ENCODE measurements at places on chromosomes 11 and 22.

DNA sequence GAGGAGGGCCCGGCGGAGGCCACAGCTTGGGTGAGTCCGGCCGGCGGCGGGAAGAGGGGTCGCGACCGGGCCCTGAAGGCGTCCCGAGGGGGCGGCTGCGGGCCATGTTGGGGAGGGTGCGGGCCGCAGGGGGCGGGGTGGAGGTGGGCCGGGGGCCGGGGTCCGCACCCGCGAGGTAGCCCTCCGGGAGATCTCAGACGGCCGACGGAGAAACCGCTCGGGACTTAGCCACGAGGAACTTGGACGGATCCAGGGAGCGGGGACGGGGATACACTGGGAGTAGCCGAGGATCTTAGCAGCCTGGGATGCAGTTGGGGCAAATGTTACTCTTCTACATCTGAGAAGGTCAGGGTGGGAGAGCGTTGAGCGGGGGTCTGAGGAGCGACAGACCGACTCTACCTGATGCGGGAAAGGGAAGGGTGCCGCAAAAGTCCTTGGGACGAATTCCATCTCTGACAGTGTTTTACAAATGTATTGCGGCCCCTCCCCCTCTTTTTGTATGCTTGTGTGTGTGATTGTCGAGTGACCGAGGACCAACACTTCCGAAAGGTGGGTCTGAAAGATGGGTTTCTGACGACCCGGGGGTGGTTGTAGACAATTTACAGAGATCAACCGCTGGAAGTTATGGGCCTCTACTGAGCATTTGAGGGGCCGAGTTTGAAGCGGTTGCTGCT, 658 bp downstream of the STIP1 start:
- DNase-seq: no peak

DNA sequence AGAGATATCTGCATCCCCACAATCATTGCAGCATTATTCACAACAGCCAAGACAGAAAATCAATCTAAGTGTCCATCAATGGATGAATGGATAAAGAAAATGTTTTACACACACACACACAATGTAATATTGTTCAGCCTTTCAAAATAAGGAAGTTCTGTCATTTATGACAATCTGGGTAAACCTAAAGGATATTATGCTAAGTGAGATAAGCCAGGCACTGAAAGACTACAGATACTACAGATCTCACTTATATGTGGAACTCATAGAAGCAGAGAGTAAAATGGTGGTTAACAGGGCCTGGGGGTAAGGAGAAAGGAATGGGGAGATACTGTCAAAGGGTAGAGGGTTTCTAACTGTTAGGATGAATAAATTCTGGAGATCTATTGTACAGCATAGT, 36.0 kb upstream of the EED start:
- DNase-seq: no peak

- no peak for DNase-seq
Measured at GRCh38 chr11:5004424-5005274, 10.0 kb downstream of the OR51L1 start.

GRCh38 chr11:132646890-132647289, 885.4 kb downstream of the OPCML start:
- DNase-seq: no peak

GRCh38 chr11:130151196-130151595, 8.4 kb upstream of the ST14 start:
- DNase-seq: no peak

GRCh38 chr22:45454275-45454674, 40.8 kb downstream of the RIBC2 start:
- no peak for DNase-seq

DNA sequence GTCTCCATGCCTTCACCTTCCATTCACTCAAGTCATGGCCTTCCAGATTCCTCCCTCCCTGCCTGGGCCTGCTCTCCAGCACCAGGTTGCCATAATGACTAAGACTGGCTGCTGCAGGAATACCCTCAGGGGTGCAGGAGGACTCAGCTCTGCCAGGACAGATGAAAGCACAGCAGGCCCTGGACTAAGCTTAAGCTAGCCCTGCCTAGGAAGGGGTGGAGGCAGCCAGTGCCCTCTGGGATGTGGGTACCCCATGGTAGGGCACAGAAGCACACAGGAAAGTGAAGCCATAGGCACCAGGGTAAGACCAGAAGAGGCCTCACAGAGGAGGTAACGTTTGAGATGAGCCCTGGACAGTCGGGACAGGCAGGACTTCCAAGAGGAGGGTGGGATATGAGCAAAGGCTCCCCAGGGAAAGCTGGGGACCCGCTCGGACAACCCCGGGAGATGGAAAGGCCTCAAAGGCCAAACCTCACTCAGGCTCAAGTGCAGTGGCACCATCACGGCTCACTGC, 3.0 kb upstream of the RIN1 start:
- no peak for DNase-seq

- no peak for DNase-seq
Measured at GRCh38 chr11:66542362-66542761, 3.5 kb downstream of the ZDHHC24 start.
